ENCODE measurements at places on chromosomes 1 and 21.

- no peak for DNase-seq
These were observed 309.1 kb downstream of the MATN1 start for GRCh38 chr1:30414086-30414850.

DNA sequence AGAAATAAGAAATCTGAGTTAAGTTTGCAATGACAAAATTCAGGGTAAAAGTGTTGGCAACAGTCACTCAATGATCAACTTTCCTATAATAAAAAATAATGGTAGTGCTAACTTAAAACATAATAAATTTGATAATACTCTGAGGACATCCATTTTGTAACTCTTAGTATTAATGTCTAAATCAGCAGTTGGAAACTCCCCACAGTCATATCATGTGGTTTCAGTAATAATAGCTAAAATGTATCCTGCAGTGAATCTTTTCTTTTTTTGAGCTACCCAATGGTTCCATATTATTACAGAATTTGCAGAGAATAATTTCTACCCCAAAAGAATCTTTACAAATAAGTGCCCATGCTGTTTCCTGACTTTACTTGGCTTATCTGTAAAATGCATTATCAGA is 286.7 kb downstream of the PTPRC start:
- no peak for DNase-seq

- DNase-seq = no peak
These were observed 58.1 kb downstream of the ZSWIM5 start for GRCh38 chr1:45148209-45148825.

- peak; percentile 40 for DNase-seq
These were observed 2.1 kb upstream of the PEX10 start for GRCh38 chr1:2414297-2414958.

- DNase-seq = no peak
These were observed 6.3 kb upstream of the COL6A2 start for GRCh38 chr21:46091631-46092025.

DNA sequence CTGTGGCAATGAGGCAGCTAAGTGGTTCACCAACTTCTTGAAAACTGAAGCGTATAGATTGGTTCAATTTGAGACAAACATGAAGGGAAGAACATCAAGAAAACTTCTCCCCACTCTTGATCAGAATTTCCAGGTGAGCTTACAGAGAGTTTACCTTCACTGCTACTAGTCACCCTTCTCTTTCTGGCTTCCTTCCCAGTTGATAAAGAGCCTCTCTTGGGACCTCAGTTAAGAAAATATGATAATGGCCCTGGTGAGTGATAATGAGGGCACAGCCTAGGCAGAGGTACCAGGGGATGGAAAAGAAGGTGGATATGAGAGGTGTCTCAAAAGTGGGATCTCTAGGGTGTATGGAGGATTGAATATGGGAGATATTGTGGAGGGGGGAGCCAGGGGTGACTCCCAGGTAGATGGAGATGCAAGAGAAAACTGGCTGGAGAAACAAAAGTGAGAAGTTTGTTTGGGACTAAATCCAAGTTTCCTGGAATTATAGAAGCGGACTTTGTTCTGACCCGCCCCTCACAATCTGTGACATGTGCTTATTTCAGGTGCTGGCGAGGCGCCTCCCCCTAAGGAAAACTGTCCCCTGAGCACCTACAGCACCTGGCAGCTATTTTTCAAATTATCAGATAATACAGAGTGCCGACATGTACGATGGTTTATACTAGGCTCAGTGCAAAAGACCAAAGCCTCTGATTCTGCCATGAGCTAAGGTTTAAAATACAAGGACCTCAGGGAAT is 13.7 kb downstream of the MTARC2 start:
- DNase-seq = no peak

DNA sequence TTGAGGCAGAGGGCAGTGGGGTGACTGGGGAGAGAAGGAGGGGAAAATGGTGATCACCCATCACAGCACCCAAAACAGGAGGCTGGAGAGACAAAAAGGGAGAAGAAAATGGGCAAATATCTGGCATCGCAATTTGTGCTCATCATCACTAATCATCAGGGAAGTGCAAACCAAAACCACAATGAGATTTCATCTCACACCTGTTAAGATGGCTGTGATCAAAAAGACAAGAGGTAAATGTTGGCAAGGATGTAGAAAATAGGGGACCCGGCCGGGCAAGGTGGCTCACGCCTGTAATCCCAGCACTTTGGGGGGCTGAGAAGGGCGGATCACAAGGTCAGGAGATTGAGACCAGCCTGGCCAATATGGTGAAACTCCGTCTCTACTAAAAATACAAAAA is 74.0 kb downstream of the KIF14 start:
- no peak for DNase-seq

DNA sequence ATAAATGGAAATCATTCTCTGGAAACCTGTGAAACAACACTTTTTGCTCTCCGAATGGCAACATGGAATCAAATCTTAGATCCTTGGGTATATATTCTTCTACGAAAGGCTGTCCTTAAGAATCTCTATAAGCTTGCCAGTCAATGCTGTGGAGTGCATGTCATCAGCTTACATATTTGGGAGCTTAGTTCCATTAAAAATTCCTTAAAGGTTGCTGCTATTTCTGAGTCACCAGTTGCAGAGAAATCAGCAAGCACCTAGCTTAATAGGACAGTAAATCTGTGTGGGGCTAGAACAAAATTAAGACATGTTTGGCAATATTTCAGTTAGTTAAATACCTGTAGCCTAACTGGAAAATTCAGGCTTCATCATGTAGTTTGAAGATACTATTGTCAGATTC is 45.7 kb downstream of the PTGFR start:
- no peak for DNase-seq

- DNase-seq = no peak
These were observed 481.8 kb upstream of the NFIA start for GRCh38 chr1:60600532-60600931.

GRCh38 chr1:75273110-75273509 is 138.9 kb downstream of the LHX8 start:
- no peak for DNase-seq

DNA sequence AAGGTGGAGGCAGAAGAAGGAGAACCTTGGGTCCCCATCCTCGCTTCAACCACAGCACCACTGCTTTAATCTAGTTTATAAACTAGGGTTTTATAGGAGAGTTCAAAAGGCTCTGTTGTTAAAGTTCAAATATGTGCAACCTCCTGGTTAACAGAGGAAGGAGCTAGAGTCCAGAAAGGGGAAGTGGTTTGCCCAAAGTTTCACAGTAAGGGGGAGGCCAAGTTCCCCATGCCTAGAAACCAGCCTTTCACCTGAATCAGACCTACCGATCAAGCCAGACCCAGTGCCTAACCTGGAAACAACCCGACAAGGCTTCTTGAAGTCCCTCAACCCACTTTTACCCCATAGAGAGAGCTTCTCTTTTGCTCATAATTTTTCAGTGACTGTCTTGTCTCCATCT is 106.5 kb downstream of the PLPP3 start:
- DNase-seq = peak; percentile 86

DNA sequence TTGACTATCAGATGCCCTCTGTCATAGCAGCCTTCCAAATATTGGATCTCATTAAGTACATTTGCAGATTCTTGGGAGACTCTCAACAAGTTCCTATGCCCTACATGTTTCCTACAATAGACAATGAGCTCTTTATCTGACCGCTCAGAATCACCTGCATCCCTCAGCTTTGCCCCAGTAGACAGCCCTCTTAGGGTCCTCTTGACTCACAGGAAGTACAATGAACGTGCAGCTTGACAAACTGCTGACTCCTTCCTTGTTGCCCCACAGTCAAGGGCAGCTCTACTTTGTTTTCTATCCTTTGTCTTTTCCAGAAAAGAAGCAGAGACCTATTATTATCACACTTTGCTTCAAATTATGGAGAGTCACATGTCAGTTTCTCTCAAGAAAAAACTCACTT is 27.6 kb downstream of the SLC44A5 start:
- DNase-seq = no peak

GRCh38 chr1:154842635-154843034 is 27.4 kb downstream of the KCNN3 start:
- no peak for DNase-seq

- no peak for DNase-seq
These were observed 18.3 kb upstream of the IL6R start for GRCh38 chr1:154386643-154387352.

DNA sequence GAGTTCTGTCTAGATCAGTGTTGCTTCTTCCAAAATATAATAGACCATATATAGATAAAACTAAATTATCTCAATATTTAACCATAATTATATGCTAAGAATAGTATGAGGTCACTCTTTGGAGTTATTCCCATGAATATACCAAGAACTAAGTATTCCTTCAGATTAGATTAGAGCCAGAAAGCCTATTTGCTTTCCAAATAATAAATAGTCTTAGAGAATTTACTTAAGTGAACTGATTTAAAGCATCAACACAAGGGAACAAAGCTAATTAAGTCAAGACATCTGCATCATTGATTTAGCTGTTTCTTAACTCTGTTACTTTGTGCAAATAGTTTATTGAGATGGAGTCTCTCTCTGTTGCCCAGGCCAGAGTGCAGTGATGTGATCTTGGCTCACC is 35.7 kb downstream of the FNBP1L start:
- no peak for DNase-seq

DNA sequence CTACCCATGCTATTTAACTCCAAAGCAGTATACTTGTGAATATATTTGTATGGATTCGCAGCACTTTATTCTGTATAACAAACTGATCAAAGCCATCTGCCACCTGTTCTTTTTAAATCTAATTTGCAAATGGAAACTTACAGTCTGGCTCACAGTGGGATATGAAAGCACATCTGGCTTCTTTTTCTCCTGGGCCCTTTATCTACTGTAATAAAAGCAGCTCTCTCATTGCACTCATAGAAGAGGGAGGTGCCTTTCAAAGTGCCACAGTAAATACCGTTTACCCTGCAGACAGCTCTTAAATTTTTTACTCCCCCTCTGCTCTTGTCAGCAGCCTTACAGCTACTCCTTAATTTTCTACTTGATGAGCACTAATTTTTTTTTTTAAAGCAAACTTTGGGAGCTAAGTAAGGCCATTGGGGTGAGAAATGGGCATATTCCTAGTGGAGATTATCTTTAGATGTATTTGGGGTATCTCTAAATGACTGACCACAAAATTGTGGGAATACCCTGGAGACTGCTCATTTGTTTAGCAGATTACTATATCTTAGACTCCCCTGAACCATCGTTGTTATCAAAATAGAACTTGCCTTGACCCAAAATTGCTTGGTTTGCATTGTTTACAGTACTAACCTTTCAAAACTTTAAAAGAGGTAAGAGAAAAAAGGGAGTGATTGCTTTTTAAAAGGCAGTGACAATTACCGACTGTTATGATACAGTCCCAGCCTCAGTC is 110.1 kb downstream of the VPS13D start:
- DNase-seq = no peak

GRCh38 chr1:204188959-204189639 is 7.2 kb downstream of the KISS1 start:
- no peak for DNase-seq

DNA sequence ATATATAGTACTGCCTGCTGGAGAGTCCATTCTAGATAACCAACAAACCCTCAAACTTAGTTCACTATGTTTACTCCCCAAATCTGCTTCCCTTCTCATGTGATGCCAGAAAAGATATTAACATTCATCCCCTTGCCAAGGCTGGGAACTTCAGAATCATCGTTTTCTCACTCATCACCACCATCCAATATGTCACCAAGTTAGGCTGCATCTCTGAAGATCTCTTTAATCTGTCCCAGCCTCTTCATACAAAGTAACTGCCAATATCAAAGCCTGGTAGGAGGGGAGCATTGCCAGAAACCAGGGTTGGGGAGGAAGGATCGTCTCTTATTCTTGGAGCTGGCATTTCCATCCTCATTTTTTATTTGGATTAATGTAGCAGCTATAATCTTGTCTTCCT is 71.6 kb downstream of the XCL2 start:
- no peak for DNase-seq

DNA sequence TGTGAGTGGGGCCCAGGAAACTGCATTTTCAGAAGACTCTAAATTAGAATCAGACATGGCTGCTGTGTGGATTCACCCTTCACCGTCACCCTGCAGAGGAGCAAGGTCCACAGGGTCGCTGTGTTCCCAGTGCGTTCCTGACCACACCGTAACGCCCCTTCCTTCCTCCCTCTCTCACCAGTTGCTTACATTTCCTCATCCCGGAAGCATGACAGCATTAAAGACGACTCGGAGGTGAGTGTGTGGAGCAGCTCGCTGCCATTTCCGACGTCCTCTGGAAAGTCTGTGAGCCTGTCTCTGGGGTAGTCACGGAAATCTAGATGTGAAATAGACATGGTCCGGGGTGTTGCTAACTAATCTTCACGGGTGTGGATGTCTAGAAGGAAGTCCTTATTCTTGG is 45.9 kb downstream of the FAAP20 start:
- DNase-seq = peak; percentile 95

- DNase-seq = peak; percentile 42
These were observed 16.8 kb downstream of the TNFSF4 start for GRCh38 chr1:173190101-173190936.

DNA sequence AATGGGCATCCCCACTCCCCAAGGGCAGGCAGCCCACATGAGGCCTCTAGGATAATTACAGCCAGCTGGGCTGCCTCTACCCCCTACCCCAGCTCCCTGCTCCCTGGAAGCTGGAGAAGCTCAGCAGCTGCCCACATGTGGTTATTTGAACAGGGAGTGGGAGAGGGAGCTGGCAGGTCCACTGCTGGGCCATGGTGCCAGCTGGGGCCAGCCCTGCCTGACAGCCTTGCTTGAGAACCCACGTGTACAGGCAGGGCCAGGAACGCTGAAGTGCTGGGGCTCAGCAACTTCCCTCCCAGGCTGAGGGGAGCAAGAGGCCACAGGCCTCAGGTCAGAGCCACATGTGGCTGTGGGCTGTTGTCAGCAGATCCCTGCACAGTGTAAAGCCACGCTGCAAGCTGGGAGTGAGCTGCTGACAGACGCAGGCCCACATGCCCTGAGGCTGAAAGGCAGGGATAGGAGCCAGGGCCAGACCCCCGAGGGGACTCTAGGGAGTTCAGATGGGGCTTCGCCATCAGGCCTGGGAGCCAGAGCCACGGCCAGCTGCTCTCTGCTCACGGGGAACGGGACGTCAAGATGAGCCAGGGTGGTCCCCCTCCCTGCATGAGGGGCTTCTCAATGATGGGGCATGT is 129.0 kb downstream of the SYF2 start:
- no peak for DNase-seq

DNA sequence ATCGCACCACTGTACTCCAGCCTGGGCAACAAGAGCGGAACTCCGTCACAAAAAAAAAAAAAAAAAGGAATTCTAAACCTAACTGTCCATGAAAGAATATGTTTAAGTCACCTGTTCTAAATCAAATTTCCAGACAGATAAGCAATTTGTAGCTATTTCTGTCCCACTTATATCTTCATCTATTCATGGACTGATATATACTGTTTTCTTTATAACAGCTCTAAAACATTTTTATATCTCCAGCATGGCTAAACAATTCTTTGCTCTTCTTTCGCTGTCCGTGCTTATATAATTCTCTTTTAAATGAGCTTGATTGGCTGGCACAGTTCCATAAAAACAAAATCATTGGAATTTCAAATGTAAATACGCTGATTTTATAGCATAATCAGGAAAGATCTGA is 30.5 kb downstream of the BRWD1 start:
- DNase-seq = no peak

- no peak for DNase-seq
These were observed 131.5 kb upstream of the CTTNBP2NL start for GRCh38 chr1:112264553-112264952.

GRCh38 chr1:13687151-13687715 is 12.8 kb upstream of the PRDM2 start:
- no peak for DNase-seq

Measured in CD14-positive monocyte (primary cell).